Activated gamma-delta T cell (primary cell): ENCODE measurements at places on chromosomes 6 and 20.
A peak's percentile ranks its signal among the peaks of the same experiment; 100 is the strongest.

GRCh38 chr6:155219858-155220301 is 43.9 kb upstream of the CLDN20 start:
- DNase-seq = no peak

DNA sequence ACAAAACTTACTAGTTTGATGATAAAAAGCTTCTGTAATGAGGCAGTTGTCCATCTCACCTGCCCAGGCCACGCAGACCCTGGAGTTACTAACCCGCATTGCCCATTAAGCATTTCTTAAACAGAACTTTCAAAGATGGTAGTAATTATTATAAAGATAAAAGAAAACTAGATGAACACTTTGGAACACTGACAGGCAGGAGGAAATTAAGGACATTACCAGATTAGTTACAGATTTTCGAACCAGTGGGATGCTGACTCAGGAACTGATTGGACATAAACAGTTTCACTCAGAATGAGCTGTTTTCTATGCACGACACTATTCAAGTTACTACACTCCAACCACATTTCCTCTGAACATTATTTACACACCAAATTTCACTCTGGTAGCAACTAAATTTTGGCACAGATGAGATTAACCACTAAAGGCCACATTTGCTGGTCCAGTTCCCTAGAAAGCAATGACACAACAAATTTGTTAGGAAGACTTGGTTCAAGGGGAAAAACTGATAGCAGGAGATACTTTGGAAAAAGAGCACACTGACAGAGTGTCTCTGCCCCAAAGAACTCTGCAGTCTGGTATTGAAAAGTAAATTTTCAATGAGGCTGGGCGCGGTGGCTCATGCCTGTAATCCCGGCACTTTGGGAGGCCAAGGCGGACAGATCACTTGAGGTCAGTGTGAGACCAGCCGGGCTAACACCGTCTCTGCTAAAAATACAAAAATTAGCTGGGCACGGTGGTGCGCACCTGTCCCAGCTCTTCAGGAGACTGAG is 3.0 kb downstream of the ROMO1 start:
- no peak for DNase-seq

DNA sequence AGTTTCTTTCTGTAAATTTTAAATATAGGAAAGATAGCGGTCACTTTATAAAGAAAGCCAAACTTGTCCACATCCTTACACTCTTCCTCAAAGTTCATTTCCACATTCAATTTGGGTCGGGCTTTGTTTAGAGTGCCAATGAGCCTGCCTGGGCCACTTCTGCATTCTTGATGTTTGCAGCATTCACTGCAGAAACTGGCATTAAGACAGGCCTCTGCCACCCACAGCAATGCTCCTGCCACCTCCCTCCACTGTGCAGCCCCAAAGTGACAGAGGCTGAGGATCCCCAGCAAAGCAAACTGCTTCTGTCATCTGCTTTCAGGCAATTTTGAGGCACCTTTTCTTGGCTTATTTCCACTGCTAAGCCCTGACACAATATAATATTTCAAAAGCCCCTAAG is 61.2 kb downstream of the TNFAIP3 start:
- no peak for DNase-seq

DNA sequence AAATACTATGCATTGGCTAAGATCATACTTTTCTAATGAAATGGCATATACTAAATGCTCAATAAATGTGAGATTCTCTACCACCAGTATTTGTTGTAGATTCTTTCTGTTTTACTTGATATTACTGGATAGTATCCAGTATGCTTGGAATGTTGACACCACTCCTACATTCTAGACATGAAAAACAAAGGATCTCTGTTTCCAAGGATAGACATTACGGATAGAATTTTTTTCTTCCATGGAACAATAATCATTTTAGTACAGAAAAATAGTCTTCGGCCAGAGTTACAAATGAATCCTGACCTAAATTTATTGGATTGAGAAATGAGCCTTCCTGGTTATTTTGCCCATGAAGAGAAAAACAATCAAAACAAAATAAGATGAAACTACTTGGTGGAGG is 258.2 kb upstream of the NT5E start:
- no peak for DNase-seq

- DNase-seq = no peak
Measured at GRCh38 chr6:111992851-111993250, 61.1 kb upstream of the CCN6 start.

DNA sequence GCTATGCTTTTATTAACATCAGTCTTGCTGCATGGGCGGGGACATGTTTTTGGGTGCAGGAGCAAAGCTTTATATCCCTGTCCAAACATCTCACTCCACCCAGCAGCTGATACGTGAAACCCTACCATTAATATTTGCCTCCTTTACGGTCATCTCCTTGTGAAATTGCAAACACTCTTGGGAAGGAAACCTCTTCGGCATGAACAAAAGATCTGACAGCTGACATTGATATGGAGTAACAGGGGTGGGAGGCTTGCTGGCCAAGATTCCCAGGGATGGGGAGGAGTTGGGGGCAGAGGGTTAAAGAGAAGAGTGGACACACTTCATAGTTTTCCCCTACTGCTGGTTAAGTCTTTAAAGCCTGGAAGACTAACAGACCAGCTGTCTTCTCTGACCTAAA is 22.2 kb upstream of the VEGFA start:
- no peak for DNase-seq

DNA sequence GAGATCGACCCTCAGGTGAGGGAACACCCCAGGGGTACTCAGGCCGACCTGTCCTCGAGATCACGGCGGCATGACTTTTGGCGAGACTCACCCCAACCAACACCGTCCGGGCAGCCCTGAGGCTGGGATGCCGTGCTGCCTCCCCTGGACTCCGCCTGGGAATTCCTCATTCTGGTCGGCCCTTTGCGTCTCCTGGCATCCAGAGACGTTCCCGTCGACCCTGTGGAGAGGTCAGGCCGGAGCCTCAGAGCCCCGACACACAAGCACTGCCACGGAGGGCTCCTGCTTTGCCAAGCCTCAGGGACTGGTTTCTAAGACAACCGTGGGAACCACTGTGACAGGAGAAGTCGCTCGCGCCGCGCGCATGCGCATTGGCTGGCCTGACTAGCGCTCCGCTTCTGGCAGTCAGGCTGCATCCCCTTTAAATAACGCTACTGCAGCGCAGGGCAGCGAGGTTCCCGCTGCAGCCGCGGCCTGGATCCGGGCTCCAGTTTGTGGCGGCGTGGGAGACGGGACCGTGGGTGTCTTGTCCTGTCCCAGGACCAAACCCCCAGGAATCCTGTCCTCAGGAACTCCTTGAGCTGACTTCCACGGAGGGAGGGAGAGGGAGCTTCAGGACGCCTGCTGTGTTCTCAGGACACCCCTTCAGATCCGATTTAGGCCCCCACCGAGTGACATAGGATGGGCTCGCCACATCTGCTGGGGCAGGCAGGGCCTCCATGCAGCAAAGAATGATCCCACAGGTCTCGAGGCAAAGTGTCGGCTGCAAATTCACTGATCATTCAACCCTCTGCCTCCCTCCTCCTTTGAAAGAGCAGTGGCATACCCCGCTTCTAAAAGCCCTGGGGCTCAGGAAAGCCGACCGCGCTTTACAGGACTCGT is 163.2 kb upstream of the ZNF337 start:
- DNase-seq = peak; percentile 53

- no peak for DNase-seq
Measured at GRCh38 chr6:19691465-19692167, 145.6 kb upstream of the ID4 start.

DNA sequence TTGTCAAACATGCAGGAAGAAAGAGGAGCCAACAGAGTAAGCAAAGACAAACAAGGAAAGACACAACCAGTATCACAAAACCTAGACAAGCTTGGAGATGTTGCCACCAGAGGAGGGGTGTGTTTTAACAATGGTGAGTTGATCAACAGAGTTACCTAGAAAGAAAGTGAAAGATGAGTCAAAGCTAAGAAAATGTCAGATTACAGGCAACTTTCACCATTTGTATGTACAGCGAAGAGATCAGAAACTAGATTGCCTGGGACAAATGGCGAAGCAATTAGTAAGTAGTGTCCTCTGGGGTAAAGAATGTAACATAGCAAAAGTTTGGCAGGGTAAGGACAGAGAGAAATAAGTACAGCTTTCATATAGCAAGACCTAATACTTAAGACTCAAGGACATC is 51.6 kb upstream of the POU3F2 start:
- DNase-seq = no peak

DNA sequence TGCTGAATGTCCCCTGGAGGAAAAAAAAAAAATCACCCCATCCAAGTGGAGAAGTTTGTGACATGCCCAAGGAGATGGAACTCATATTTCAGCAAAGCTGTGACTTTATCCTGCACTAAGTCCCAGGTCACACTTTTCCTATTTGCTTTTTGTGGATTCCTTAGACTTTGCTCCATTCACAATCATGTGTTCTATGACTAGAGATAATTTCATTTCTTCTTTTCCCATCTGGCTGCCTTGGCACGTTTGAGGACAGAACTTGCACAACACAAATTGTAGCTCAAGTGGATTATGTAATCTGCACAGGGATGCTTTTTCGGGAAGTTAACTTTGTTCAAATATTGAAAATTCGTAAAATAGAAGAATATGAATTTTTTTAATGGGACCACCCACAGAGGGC is 100.7 kb upstream of the PTPN1 start:
- no peak for DNase-seq

GRCh38 chr6:71965404-71965803 is 79.1 kb downstream of the RIMS1 start:
- no peak for DNase-seq

- DNase-seq = no peak
Measured at GRCh38 chr6:49300443-49300842, 162.6 kb downstream of the MMUT start.

GRCh38 chr20:40776466-40777457 is 87.7 kb upstream of the MAFB start:
- DNase-seq = no peak

GRCh38 chr6:54390362-54390761 is 82.1 kb downstream of the TINAG start:
- DNase-seq = no peak

GRCh38 chr6:44036699-44037101 is 90.6 kb downstream of the MRPL14 start:
- DNase-seq = no peak

DNA sequence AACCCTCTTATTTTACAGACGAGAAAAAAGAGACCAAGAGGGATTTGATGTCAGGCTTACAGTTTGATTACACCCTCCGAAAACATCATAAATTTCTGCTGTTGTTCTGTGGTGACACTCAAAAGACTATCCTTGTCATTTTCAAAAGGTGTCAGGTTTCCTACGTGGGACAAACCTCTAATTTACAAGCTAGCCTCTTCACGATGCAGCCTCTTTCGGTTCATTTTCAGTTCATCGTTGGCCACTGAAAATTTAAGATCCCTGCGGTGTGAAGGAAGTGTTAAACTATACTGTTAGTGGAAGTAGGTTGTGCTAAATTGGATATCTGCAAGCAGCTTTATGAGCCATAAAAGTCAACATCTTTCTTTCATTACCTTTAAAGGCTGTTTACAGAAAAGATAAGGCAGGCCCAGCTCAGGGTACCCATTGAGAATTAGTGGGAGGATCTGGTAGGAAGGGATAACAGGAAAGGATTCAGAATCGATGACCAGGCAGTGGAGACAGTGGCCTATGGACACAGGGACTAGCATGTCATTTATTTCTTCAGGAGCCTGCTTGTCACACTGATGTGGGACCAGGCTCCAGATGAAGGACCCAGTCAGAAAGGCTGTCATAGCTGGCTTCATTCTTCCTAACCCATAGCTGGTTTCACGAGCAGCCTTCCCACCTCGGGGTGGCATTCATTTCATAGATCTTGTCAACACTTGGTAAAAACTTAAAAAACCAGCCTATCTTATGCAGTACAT is 329.1 kb upstream of the SOX4 start:
- no peak for DNase-seq

- no peak for DNase-seq
Measured at GRCh38 chr20:59082077-59082740, 39.6 kb upstream of the PRELID3B start.

DNA sequence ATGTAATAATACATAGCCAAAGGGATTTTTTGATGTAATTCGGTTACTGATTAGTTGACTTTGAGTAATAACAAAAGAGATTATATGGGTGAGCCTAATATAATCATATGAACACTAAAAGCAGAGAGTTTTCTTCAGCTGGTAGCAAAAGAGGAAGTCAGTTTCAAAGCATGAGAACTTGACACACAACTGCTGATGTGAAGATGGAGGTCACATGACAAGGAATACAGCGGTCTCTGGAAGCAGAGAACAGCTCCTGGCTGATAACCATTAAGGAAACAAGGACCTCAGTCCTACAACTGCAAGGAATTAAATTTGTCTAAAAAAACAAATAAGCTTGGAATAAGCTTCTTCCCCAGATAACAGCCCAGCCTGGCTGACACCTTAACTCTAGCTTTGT is 154.5 kb upstream of the PRND start:
- DNase-seq = no peak

GRCh38 chr20:58518387-58518786 is 3.2 kb upstream of the APCDD1L start:
- no peak for DNase-seq

- DNase-seq = no peak
Measured at GRCh38 chr6:144094731-144095133, 641 bp downstream of the SF3B5 start.

GRCh38 chr20:11581271-11581670 is 336.4 kb upstream of the BTBD3 start:
- DNase-seq = no peak

GRCh38 chr20:41996951-41997350 is 378.8 kb upstream of the CHD6 start:
- DNase-seq = no peak

- no peak for DNase-seq
Measured at GRCh38 chr20:23601715-23602114, 4.0 kb downstream of the CST9 start.

- no peak for DNase-seq
Measured at GRCh38 chr6:169236988-169237387, 16.7 kb downstream of the THBS2 start.

- DNase-seq = no peak
Measured at GRCh38 chr6:3822747-3823445, 26.3 kb upstream of the FAM50B start.

GRCh38 chr6:111692327-111693164 is 86.9 kb upstream of the TRAF3IP2 start:
- DNase-seq = no peak

DNA sequence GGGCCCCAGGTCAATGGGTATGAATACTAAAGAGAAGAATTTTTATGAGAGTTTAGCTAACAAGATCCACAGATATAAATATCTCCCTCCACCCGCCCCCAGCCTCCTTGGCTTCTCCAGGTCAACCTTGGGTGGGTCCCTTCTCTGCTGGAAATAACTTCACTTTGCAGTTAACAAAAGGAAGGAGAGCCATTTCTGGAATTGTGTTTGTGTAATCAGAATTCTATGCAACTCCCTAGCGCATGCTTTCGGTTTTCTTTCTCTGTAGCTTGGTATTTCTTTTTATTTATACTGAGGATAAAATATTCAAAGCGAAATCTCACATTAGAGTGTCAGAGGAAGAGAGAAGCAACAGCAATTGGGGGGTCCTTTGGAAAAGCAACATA is 27.1 kb downstream of the RIPOR2 start:
- no peak for DNase-seq
